ENCODE measurements at places on chromosomes 5 and 9.

DNA sequence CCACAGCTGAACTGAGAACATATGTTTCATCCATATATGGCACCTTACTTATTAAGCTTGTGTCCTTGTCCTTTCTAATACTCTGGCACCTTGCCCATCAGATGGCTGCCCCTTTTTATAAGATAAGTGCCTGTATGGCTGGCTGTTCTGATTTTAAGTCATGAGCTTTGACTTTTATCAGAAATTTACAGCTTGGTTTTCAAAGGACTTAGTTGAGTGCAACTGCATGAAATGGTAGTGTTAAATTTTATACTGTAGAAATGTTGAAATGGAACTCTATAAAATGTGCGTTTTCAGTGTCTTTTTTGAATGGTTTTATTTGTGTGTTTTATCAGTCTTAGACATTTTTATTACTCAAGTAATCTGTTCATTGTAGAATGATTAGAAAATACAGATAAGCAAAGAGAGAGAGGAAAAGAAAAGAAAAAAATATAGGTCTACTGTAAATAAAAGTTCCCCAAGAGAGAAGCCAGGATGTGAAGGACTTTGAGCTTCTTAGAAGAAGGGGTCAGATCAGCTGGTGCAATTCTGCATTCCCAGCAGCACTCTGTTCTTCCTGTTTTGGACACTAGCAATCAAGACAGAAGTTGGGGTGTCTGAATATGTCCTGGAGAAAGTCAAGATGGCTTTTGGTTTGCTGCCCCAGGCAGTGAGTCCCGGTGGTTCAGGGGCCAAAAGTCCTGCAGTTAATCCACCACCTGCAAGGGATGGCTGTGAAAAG lies 38.9 kb downstream of the ARHGAP26 start:
- DNase-seq: no peak

DNA sequence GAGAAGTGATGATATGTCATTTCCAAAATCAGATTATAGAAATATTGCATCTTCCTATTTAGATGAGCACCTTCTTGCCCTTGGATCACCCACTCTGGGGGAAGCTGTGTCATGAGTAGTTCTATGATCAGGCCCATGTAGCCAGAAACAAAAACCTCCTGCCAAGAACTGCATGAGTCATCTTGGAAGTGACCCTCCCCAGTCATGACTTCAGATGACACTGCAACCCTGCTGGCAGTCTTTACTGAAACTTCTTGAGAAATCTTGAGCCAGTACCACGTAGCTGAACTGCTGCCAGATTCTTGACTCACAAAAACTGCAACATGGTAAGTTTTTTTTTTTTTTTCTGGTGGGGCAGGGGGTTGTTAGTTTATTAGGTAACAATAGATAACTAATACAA lies 439.6 kb upstream of the PTGER4 start:
- no peak for DNase-seq

DNA sequence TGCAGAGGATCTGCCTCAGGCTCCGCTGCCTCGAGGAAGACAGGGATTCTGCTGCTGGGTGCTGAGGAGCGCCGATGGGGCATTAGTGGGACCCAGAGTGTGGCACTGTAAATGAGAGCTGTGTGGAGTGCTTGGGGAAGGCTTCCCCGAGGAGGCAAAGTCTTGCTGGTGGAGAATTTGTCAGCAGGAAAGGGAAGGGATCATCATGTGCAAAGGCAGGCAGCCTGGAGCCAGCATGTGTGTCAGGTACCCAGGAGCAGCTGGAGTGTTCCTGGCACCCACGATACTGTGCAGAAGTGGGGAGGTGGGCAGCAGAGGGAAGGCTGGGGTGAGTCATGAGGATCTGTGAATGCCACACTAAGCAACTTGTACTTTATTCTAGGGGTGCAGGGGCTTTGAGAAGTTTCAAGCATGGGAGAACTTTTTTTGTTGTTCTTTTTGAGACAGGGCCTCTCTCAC lies 12.3 kb downstream of the B4GALT7 start:
- no peak for DNase-seq

DNA sequence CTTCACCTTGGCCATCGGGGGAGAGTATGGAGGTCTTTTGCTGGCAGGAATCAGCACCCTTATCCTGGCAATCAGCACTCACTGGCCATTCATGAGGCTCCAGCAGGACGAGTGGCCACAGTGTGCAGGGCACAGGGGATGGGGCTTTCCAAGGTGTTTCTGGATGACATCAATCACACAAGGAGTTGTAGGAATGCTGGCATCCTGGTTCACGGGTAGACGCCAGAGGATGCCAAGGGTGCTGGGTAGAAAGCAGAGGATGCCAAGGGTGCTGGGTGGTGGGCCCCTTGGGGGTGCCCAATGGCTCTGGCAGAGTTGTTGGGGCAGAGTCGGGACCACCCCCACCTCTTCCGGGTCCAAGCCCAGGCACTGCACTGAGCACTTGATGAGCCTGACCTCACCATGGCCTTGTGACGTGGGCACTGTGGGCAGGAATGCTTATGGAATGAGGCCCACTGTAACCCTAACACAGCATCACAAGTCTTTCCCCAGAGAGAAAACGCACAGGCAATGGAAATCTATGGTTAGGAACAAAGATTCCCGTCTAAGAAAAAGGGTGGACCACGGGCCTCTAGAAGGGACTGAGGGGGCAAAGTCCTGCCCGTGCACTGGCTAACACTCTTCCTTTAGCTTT lies 29.1 kb downstream of the CEL start:
- no peak for DNase-seq

- no peak for DNase-seq
These were observed 68.7 kb downstream of the MRPS27 start for GRCh38 chr5:72251386-72251785.

DNA sequence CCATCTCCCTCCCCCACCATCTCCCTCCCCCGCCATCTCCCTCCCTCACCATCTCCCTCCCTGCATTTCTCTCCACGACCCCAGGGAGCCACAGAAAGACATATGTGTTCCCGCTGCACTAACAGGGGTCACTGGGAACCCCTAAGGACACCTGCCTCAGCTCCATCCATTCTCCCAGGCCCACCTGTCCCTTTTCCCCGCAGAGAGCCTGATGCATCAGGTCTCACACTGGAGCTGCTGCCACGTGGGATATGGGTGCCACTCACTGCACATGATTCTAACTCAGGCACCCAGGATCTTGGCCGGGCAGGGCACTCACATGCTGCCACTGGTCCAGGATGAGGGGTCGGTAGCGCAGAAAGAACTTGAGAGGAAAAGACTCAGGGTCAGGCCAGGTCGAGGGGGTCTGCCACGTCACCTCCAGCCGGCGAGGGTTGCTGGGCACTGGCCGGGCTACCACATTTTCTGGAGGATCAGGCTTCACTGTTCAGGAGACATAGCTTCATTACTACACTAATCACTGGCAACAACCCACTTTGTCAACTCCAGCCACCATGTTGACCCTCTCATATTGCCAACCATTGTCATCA lies 33.2 kb upstream of the ENHO start:
- DNase-seq: no peak

DNA sequence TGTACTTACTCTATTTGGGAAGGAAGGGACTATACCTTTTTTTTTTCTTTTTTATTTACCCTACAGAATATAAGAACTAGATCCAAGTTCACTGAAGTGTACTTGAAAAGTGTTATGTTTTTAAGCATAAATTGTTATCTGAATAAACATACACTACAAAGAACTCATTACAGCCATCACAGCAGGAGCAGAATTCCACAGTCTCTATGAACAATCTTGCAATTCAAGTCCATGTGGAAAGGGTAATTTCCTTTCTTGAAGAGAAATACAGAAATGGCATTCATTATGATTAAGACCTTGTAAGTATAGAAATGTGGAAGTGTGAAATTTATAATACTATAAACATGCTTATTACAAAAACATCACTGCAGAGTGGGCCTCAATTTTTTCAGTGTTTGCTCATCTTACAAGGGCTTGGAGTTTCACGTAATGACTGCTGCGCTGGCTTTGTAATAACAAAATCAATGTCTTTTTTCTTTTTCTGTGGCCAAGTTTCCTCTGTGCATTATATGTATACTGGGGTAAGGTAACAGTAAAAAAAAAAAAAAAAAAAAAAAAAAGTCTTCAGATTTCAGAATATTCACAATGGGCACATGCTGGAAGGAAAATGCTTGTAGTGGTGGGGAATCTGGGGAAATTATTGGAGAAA lies 77.0 kb upstream of the GNA14 start:
- DNase-seq: no peak

DNA sequence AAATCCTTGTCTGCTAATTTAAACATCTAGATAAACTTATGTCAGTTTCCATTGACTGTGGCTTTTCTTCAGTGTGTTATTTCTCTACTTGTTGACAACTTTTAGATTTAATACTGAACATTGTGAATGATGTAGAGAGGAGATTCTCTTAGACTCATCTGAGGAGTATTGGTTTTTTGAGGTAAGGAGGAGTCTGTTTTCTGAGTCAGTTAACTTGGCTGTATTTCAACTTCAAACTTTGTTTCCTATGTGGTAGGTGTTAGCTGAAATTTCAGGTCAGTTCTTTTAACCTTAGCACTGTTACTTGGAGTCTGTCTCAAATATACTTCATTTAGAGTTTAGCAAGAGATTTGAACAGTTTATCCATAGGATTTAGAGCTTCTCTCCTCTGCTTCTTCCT lies 67.9 kb downstream of the XRCC4 start:
- no peak for DNase-seq

DNA sequence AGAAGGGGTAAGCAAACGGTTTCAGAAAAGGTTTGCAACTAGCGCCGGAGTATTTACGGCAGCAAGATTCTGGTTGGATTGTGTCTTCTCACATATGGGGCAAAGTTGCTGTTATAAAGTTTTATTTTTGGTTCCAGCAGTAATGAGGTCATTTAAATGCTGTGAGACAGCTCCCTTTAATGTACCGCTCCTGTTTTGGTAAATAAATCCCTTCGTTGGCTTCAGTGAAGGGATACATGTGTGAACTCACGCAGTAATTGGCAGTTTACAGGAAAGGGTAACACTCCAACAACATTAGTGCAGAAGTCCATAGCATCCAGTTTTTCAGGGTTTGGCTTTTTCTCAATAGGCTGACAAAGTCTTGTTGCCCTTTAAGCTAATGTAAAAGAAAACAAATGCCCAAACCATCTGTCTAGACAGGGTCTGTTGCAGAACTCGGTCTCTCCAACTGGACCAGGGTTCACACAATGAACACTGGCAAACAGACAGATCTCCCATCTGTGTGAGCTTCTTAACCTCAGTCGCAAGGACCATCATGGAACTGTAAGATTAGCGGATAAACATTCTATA lies 184.0 kb downstream of the GOLPH3 start:
- DNase-seq: no peak

DNA sequence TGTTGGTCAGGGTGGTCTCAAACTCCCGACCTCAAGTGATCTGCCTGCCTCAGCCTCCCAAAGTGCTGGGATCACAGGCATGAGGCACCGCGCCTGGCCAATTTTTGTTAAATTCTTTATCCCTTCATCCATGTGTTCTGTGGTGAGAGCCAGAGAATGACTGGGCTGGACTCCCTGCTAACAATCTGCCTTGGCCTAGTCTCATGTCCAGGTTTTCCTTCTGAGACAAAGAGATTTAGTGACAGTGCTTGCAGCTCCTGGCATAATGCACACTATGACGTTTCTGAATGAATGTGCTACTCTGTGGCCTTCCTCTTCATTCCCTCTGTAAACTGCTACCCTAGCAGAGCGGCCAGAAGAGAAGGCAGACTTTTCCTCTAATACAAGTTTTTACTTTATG lies 79.3 kb downstream of the FOXD1 start:
- DNase-seq: no peak

GRCh38 chr9:99663856-99664255 lies 157.8 kb upstream of the NR4A3 start:
- DNase-seq: no peak

DNA sequence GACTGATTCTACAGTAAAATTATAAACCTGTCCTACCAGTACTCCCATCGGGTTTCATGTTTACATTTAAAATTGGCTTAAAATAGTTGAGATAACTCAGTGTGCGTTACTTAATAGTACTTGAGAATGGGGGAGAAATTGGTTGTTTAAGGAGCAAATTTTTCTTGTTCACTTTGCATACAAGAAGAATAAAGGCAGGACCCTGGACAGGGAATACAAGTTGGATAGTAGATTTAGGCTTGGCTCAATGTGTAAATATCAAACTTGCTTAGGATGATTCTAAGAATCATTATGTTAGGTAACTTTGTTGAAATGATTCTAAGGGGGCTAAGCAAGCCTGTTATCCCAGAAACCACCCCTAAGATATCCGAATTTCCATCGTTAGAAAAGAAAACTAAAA lies 448.4 kb upstream of the TLE4 start:
- DNase-seq: no peak

DNA sequence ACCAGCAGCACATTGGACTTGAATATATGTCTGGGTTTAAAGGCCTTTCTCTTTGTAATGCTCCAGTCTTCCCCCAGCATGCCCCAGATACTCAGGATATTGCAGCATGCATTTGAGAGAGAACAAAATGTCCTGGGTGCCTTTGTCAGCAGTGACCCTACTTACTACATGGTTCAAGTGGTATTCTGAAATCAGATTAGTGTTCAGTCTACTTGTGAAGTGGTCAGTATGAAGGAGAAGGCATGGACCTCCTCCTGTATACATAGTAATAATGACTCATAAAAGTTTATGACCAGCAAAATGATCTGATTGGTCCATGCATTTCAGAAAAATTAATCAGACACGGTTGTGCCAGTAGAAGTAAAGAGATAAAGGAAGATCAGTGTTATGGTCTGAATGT lies 25.4 kb downstream of the GPR21 start:
- DNase-seq: no peak

DNA sequence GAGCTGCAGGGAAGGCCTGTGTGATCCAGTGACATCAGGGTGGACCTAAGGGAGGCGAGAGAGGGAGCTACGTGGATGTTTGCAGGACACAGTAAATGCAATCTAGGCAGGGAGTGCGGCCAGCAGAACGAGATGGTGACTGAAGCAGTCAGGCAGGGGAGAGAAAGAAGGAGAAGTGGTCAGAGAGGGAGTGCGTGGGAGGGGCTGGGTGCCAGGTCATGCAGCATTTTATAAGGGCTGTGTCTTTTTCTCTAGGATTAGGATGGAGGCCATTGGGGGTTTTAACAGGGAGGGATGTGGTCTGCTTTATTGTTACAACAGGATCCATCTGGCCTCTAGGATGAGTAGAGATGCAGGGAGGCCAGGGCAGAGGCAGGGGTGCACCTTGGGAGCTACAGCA lies 80.4 kb downstream of the DCP2 start:
- no peak for DNase-seq
